Smooth muscle cell of the brain vasculature (primary cell): ENCODE measurements at places on chromosomes 13 and 19.

DNA sequence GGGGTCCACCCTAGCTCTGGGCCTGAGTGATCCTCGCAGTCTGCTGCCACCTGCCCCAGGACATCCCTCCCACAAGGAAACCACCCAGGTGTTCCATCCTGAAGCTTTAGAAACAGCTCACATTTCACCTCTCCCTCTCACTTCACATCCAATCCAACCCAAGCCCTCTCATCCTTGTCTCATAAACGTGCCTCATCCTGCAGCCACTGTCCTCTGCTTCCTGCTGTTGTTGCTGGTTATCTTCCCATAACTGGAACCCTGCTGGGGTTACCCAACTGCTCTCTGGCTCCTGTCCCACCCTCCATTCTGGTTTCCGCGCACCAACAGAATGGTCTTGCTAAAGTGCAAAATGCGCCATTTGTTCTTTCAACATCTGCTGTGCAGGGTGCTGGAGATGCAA lies 59.7 kb upstream of the MTIF3 start:
- no peak for DNase-seq

GRCh38 chr19:50817941-50818858 lies 5.4 kb downstream of the KLK1 start:
- DNase-seq = no peak

DNA sequence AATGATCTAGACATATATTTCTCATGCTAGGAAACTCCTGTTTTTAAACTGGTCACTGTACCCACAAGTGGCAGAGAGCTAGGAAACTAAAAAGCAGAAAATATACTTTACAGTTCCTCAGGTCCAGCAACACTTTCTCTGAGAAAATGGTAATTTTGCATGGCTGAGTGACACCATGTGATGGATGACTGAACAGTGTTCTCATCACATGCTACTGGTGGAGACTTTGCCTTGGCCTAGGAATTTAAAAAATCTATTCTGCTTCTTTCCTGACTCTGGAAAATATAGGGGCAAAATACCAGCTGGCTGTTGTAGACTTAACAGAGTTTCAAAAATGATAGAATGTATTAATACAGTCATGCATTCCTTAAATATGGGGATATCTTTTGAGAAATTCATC lies 50.0 kb downstream of the LATS2 start:
- DNase-seq = no peak

DNA sequence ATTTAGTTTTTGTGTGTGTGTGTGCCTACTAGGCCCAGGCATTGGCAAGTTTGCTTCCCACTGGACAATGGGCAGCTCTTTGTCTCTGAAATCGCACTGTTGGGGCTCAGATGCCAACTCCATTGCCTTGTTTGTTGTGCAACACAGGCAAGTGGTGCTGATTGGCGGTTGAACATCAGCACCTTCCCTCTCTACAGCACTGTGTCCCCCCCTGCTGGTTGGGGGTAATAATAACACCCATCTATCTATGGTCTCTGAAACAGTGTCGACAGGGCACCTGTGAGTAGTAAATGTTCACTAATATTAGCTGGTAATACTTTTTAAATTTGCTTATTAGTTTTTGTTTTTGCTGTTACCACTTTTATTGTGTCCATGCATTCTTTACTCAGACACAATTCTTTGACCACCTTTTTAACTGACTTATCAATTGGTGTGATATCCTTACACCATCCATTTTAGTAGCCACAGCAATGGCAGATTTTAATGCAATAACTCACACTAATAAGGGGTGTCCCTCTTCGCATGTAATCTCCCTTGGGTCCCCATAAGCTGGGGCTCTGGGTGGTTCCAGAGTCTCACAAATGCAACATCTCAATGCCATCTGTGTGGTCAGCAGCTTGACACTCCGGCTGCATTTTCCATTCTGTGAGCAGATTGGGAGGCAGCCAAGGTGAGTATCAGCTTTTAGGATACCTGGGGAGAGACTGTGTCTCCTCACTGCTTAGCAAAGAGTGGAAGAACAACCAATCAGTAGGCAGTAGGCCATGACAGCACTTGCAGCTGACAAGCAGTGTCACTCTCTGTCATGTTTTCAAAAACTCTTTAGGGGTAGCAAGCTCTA lies 47.7 kb upstream of the UQCRFS1 start:
- DNase-seq = no peak

DNA sequence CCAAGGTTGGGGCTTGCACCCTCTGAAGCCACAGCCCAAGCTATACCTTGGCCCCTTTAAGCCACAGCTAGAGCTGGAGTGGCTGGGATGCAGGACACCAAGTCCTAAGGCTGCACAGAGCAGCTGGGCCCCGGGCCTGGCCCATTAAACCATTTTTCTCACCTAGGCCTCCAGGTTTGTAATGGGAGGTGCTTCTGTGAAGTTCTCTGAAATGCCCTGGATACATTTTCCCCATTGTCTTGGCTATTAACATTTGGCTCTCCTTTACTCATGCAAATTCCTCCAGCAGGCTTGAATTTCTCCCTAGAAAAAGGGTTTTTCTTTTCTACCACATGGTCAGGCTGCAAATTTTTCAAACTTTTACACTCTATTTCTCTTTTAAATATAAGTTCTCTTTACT lies 93.8 kb upstream of the FGF14 start:
- DNase-seq = no peak

- DNase-seq = peak; percentile 99
These were observed at the start of gene SNRNP70 for GRCh38 chr19:49085020-49085867. Gene SNRNP70 (plus strand): TSS chr19:49085451. CDS start chr19:49086415, 964 bp downstream.

GRCh38 chr19:48194041-48194843 lies 23.8 kb downstream of the ZSWIM9 start:
- DNase-seq = no peak

- peak; percentile 24 for DNase-seq
These were observed at the start of gene LRFN3 for GRCh38 chr19:35935911-35936737. Gene LRFN3 (plus strand): TSS chr19:35936374. CDS start chr19:35939426, 3,052 bp downstream.

GRCh38 chr13:51479199-51479523 lies 26.3 kb upstream of the INTS6 start:
- DNase-seq = no peak

GRCh38 chr19:2215281-2215751 lies 20.8 kb downstream of the PLEKHJ1 start:
- no peak for DNase-seq

GRCh38 chr19:49932041-49932451 lies 2.7 kb upstream of the NUP62 start:
- no peak for DNase-seq

- no peak for DNase-seq
These were observed 2172.2 kb downstream of the PCDH9 start for GRCh38 chr13:65057986-65058385.

- DNase-seq = no peak
These were observed 10.2 kb downstream of the DOT1L start for GRCh38 chr19:2173767-2174577.

DNA sequence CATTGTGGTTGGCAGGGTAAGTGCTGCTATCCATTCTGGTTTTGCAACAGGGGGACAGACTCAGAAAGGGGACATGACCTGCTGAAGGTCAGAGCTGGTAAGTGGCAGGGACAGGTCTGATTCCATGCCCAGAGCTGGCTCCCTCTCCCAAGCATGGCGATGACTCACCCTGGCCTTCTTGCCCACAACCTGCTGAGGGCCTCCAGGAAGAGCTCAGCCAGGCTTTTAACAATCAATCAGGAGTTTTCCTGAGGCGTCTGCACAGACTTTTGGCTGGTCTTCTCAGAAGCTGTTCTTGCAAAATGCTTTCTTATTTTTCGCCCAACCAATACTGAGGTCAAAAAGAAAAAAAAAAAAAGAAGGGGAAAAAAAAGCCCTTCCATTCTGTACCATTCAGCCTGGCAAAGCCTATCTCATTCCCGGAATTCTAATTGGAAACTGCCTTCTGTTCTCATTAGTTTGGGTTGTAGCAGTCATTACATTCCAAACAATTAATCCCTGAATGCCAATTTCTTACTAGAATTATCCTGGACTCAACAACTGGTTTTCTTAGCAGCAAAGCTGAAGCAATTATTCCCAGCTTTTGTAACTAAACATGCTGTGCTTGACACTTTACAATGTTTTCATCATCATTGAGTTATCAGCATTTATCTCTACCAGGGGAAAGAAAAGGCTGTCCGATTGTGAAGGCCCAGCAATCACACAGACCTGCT lies 17.7 kb downstream of the SIAH3 start:
- no peak for DNase-seq

DNA sequence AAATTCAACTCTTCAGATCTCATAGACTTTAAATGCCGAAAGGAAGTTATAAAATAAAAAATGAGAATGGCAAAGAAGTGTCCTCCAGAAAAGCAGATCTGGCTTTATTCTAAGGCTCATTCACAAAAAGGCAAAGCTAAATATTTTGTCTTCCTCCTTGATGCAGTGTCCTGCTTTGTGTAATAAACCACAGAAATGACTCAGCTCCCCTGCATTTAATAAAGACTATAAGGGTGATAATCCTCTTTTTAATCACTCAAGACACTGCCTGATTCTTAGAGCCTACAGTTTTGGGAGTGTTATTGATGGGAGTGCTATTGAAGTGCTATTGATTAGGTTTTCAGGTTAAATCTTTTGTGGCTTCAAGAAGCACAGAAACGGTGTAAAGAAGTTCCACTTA lies 482.0 kb downstream of the PCDH20 start:
- no peak for DNase-seq

- DNase-seq = no peak
These were observed 678.1 kb downstream of the UQCRFS1 start for GRCh38 chr19:28534766-28535351.

DNA sequence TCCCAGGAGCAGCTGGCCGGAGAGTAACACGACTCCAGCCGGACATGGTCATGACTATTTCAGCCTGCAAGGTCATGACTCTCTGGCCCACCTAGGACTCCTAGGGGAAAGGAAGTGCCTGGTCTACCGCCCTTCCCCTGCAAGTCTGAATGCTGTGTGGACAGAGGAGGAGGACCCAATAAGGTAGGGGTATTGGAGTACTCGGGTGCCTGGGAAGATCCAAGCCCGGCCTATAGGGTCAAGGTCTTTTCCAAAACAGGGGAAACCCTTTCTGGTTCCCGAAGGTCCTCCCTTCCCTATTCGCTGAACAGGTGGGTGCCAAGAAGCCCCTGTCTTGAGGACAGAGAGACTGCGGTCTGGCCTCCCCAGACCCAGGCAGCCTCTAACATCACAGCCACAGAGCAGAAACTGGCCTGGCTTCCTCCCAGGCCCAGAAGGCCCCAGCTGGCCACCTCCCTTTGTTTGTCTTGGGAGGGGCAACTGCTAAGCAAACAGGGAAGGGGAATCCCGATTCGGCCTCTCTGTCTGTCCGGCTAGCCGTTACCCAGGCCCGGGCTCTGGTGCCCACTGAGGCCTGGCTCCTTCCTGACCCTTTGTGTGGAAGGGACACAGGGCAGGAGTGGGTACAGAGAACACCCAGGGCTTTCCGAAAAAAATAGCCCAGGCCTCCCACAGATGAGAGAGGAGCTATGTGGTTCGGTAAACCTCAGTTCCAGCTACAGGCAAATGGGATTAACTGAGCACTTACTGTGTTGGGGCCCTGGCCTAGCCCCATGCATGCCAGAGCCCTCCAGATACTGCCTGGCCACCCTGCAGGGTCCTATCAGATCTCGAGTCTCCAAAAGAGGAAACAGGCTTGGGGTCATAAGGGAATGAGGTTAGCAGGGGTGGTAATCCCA lies 5.2 kb upstream of the GRAMD1A start:
- DNase-seq = no peak

DNA sequence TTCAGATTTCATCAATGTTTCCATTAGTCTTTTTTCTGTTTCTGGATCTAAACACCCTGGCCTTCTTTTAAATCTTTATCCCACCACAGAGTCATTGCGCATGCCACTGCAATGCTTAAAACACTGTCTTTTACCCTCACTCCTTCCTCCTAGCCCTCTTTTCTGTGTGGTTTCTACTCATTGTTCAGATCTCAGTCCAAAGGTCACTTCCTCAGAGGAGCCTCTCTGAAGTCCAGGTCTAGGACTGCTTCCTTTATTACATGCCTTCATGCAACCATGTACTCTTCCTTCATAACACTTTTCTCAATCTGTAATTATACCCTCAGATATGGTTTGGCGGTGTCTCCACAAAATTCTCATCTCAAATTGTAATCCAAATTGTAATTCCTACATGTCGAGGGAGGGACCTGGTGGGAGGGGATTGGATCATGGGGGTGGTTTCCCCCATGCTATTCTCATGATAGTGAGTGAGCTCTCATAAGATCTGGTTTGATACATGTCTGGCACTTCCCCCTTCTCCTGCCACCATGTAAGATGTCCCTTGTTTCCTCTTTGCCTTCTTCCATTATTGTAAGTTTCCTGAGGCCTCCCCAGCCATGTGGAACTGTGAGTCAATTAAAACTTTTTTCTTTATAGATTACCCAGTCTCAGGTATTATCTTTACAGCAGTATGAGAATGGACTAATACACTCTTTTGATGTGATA lies 808.9 kb downstream of the DIAPH3 start:
- no peak for DNase-seq
